Dermis microvascular lymphatic vessel endothelial cell (primary cell): ENCODE measurements at places on chromosomes 6 and 20.

DNA sequence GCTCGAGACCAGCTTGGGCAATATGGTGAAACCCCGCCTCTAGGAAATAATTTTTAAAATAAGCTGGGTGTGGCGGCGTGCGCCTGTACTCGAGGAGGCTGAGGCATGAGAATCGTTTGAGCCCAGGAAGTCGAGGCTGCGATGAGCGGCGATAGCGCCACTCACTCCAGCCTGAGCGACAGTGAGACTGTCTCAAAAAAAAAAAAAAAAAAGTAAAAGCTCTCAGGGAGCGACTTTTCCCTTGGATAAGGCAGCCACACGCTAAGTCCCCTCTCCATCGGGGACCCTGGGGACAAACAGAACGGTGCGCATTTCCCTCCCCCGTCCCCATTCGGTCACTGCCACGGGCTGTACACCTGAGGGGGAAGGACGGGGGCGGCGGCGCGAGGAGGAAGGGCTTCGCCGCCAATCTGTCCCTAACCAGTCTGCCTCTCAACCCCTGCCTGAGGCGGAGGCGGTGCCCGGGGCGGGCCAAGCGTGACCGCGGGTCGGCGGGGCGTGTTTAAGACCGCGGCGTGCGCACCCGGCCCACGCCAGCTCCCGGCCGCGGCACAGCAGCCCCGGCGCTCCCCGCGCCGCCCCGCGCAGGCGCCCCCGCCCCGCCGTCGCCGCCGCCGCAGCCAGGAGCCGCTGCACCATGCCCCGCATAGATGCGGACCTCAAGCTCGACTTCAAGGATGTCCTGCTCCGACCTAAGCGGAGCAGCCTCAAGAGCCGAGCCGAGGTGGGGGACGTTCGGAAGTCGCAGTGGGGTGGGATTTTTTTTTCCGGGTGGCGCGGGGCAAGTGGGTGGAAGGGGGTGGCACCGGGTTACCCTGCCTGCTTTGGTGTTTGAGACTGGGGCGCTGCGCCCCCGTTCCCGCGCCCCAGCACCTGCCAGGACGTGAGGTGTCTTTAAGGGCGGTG, at the start of gene GMPR:
GMPR (plus strand) TSS at position 531 of the 906 bp plus-strand sequence; CDS start at position 638, 107 bp downstream.
- DNase-seq, result peak; percentile 85

DNA sequence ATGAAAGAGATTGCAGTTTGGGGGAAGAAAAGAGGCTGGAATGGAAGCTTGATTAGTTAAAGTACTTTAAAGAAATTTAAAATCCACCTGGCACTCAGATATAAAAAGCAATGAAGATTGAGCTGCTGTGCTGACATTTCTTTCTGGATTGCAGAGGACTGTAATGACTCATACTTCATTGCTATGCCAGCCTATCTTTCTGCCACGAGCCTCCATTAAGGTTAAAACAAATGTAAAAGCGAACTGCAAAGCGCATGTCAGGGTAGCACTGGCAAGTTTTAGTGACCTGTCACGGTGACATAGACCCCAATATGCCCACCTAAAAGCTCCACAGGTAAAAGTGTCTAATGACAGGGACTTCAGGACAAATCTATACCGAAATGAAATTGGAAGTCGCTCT, 449.6 kb downstream of the C6orf118 start:
- no peak for DNase-seq

GRCh38 chr6:99378636-99379035, 15.4 kb downstream of the COQ3 start:
- no peak for DNase-seq

GRCh38 chr6:54100411-54101006, 10.7 kb upstream of the MLIP start:
- DNase-seq, result no peak

DNA sequence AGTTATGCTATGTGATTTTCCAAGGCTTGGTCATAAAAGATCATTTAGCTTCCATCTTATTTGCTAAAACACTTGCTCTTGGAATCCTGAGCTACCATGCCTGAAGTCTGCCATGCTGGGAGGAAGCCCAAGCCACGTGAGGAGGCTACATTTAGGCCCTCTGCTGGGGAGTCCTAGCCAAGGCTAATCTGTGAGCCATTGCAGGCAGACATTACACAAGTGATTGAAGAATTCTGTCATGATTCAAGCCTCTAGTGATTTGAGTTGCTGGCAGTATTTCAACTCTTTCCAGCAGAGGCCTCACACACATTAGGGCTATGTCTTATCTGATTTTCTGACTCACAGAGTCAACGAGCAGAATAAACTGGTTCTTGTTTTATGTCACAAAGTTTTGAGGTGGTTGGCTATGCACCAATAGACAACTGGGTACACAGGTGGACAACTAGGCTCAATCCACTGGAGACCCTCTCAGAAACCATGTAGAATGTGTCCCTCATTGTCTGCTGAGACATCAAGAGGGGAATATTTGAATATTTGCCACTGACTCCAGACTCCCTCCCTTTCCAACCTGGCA, 227.2 kb upstream of the SULF2 start:
- DNase-seq, result no peak

- DNase-seq, result no peak
These were observed 62.8 kb downstream of the LY86 start for GRCh38 chr6:6651335-6651734.

DNA sequence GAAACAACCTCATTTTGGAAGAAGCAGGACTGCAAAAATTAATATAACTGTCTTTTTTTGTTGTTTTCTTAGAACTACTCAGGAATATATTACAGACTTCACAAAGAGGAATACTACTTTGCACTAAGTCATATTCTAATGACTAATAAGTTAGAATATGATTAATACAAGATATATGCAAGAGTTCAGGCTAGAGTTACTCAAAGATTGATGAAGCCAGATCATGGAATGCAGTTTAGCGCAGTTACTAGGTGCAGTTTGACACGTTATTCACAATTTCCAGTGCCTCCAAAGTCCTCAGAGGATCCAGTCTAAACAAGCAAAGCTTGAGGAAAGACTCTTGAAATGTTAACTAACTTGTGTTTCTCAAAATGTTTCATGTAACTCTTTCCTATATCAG, 1.2 kb upstream of the MYCT1 start:
- no peak for DNase-seq

GRCh38 chr20:57805747-57806146, 95.9 kb upstream of the PMEPA1 start:
- DNase-seq, result no peak

- DNase-seq, result no peak
These were observed 54.3 kb downstream of the PDE7B start for GRCh38 chr6:135905604-135906300.

DNA sequence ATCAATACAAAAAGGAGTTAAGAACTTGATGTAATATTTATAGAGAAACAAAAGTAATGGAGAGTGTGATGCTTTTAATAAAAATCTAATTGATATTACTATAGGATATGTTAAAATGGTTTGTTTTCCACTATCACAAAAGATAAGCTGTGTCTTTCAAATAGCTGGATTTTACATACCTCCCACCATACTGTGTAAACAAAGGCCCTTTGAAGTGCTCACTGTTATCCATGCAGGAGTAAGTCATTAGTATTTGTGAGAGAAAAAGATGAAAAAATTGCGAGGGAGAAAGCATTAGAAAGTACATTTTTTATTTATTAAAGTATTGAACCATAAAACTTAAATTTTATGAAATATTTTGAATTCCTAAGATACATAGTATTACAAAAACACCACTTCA, 733.0 kb downstream of the GRIK2 start:
- no peak for DNase-seq

- no peak for DNase-seq
These were observed 334.3 kb downstream of the ZFAND3 start for GRCh38 chr6:38153798-38154345.

GRCh38 chr20:57667924-57668782, 41.7 kb downstream of the PMEPA1 start:
- no peak for DNase-seq

DNA sequence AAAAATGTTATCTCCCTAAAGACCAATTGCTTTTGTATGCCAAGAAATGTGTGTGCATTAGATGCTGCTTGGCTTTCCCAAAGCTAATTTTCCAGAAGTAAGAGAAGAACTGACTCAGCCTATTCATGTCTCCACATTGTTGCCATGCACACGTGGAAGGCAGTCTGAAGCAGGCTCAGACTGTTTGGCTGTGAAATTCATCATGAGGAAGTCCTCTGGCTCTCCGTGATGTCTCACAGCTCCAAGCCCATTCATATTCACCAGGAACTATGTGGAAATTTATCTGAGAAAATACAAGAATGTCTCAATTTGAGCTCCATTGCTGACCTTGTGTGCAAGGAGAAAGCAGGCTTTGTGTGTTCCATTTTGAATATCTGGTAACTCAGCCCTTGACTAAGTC, 1022.2 kb upstream of the GJE1 start:
- peak; percentile 25 for DNase-seq

DNA sequence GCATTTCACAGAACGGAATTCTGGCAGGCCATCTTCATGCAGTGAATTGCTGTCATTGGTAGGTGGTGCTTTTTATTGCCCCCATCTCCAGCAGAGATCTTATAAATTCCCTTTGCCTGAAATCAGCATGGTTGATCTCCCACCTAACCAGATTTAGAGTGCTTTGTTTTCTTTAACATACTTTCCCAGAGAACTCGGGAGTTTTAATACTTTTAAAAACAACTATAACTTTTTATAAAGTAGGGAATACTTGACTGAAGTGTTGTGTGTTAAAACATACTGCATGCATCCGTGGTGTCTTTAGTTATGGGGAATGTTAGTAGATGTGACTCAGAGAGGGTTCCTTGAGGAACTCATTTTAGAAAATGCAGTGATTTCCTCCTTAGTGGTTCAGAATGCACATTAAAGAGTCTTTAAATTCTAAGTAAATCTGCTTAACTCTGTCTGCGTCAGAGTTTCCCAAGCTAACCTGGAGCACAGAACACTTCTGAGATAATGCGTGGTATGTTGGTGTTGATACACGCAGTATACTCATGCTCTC, 54.9 kb downstream of the AKAP12 start:
- no peak for DNase-seq
